ENCODE measurements at places on chromosomes 2 and 18.

- no peak for DNase-seq
These were observed 341.3 kb downstream of the MYCN start for GRCh38 chr2:16281451-16282335.

DNA sequence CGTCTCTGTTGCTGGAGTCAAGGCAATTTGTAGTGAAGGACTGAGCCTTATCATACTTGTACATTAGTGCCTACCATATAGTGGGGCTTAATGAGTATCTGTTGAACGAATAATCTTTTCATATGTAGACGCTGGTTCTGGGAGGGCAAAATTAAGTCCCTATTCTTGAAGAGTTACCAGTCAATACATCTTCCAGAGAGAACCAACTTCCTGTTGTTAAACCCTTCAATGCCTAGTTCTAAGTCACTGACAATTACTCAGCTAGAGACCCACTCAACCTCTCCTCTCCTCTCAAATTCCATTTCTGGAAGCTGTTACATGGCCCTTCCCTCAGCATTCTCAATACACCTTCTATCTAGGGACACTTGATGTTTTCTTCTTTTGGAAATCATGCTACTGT lies 1.1 kb upstream of the MOB4 start:
- DNase-seq: no peak

DNA sequence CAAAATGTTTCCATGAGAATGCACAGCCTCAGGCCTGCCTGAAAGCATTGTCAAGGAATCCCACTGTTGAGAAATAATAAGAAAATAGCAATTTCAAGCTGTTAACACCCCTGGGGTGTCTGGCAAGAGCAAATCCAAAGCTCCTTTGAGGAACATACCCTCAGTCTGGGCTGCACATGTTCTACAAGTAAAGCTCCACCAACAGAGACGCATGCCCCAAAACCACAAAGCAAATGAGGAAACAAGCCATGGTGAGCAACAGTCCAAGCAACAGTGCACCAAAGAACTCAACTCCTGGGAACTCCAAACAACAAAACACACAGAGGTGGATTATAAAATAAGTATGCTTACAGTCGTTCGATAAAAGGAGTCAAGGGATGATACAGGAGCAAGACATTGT lies 40.3 kb downstream of the CYP27C1 start:
- DNase-seq: no peak

- DNase-seq: no peak
These were observed 387.3 kb downstream of the CLIP4 start for GRCh38 chr2:29502460-29502911.

- no peak for DNase-seq
These were observed 103.8 kb downstream of the ASAP2 start for GRCh38 chr2:9310377-9310776.

DNA sequence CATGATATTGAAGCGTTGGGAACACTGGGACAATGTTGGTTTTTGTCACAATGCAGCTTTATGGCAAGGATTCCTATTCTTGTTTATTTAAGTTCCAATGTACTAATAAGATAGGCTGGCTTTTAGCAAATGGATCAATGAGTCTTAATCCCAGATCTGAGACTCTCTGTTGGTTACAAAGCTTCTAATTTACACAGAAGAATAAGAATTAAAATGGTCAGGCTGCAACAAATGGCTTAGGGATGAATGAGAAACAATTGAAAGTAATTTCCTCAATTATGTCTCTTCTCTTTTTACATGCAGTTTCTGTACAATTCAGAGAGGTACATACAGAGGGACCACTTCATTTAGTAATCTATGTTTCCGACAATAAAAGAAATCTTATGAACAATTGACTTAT lies 640.4 kb downstream of the NRXN1 start:
- DNase-seq: no peak

- no peak for DNase-seq
These were observed 53.7 kb downstream of the PTRHD1 start for GRCh38 chr2:24739354-24740025.

DNA sequence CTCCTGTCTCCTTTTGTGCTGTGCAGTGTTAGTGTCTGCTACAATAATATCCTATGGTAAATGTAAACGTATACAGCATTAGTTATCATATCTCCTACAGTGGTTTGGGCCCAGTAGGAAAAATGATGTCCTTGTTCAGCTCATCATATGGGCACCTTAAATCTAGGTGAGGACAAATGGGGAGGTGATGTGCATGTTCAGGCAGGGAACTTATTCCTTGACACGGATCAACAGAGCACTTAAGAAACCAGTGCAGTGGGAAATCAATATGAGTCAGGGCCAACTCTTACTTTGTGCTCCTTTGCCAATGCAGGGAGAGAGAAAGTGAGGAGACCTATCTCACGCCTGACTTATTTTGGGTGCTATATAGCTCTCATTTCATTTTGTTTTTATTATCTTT lies 76.4 kb downstream of the KLHL14 start:
- DNase-seq: no peak

DNA sequence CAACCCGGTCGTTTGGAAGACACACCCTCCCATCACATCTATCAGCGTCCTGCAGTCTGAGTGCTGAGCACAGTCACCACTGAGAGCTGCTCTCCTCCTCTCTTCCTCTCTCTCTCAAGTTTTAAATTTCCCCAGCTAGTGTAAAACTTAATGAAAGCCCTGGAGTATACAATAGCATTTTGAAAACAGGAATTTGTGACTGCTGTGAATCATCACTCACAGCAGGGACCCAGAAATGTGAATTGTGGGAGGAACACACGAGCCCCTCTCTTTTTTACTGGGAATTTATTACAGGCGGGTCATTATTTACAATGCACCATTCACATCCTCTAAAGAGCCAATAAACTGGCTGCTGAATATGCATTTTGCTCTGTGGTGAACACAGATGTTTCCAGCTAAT lies 185.0 kb upstream of the SMIM21 start:
- DNase-seq: no peak

- no peak for DNase-seq
These were observed 30.6 kb downstream of the CFAP221 start for GRCh38 chr2:119574864-119575263.

DNA sequence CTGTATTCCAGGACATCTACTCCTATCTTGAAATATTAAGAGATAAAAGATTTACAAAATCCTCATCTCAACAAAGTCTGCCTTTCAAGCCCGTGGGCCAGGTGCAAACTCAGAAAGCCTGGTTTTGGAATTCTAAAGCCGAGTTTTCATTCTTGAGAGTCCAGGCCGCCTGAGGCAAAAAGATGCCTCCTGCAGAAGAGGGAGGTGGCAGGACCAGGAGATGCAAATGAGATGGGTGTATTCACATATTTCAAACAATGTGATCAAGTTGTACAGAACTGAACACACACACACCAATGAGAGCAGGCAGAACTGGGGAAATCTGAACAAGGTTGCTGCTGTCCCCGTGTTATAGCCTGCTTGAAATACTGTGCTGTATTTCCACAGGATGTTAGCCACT lies 7.7 kb upstream of the HS6ST1 start:
- DNase-seq: no peak

All from stimulated activated CD8-positive, alpha-beta memory T cell treated with anti-CD3 and anti-CD28 coated beads, Interleukin-4, amount 100 ng/mL, for 1 hour (primary cell).